Stimulated activated CD8-positive, alpha-beta memory T cell treated with anti-CD3 and anti-CD28 coated beads, Interleukin-12 subunit alpha, Interleukin-12 subunit beta, amount 100 ng/mL, for 4 hours (primary cell): ENCODE measurements at places on chromosomes 3 and 15.

GRCh38 chr3:23640471-23641146 lies 165.1 kb upstream of the UBE2E1 start:
- no peak for DNase-seq

GRCh38 chr3:153704115-153704514 lies 417.1 kb upstream of the ARHGEF26 start:
- no peak for DNase-seq

DNA sequence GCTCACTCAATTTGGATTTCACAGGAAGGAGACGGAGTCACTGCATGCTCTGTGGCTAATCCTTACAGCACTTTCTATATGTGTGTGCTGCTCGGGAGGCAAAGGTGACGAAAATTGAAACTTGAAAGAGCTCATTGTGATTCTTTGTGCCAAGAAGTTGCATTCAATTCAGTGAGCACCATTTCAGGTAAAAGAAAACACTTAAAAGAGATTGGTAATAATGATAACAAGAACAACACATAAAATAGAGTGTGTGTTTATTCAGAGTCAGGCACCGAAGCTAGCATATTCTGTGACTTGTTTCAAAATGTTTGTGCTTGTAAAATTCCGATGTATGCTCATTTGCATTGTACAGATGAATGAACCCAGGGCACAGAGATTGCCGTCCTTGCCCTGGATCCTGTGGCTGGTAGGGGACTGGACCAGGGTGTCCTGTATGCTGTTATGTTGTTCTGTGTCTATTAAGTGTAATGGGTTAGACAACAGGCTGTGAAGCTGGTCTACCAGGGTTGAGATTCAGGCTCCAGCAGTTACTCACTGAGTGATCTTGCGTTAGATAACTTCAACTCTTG lies 193.3 kb upstream of the PROK2 start:
- DNase-seq, result no peak

GRCh38 chr3:127484601-127485388 lies 105.7 kb downstream of the TPRA1 start:
- DNase-seq, result no peak

DNA sequence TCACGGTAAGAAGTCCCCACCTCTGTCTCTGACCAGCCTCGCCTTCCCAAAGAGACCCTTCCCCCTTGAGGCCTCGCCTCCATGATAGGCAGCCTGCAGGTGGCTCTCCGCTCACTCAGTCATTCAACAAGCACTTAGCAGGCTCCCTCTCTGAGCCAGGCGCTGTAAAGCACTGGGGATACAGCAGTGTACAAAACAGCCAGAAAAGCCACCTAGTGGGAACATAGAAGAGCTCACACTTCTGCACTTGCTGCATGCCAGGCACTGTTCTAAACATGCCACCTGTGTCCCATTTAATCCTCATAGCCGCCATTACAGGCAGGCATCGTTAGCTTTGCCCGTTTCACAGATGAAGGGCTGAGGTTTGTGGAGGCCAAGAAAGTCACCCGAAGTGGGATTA lies 56.0 kb downstream of the SEMA3G start:
- no peak for DNase-seq

GRCh38 chr3:113153499-113154107 lies 57.8 kb upstream of the BOC start:
- DNase-seq, result no peak
